Dermis microvascular lymphatic vessel endothelial cell (primary cell): ENCODE measurements at places on chromosomes 5 and 9. TPM values are rescaled to one million over a fixed set of nuclear protein-coding genes. Genes with fewer than 3 reads are reported as not detected.
A peak's percentile ranks its signal among the peaks of the same experiment; 100 is the strongest.

- no peak for DNase-seq
Measured at GRCh38 chr5:59246882-59247281, 646.6 kb downstream of the PDE4D start.

DNA sequence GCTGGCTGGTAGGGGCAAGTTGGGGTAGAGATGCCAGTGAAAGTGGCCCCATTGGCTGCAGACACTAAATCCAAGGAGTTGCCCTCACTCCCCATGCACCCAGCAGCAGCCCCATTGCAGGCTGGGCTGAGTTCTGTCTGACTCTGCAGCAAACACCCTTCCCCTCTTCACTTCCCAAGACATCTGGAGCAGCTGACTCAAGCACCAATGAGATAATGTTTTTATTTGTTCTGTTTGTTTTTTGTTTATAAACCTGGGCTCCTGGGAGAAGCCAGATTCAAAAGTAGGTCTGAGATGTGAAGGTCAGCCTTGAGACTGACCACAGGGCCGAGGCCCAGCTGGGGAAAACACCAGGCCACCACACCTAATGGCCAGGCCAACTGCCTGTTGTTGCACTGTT is 545.9 kb upstream of the KLF4 start:
- DNase-seq = no peak

DNA sequence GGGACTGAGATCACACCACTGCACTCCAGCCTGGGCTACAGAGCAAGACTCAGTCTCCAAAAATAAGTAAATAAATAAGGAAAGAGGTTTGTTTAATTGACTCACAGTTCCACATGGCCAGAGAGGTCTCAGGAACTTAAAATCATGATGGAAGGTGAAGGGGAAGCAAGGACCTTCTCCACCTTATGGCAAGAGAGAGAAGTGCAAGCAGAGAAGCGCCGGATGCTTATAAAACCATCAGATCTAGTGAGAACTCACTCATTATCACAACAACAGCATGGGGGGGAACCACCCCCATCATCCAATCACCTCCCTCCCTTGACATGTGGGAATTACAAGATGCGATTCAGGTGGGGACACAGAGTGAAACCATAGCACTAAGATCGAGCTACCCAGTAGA is 22.8 kb upstream of the RGMB start:
- DNase-seq = peak; percentile 17

- no peak for DNase-seq
Measured at GRCh38 chr5:14582797-14583137, 1.2 kb downstream of the OTULINL start.

DNA sequence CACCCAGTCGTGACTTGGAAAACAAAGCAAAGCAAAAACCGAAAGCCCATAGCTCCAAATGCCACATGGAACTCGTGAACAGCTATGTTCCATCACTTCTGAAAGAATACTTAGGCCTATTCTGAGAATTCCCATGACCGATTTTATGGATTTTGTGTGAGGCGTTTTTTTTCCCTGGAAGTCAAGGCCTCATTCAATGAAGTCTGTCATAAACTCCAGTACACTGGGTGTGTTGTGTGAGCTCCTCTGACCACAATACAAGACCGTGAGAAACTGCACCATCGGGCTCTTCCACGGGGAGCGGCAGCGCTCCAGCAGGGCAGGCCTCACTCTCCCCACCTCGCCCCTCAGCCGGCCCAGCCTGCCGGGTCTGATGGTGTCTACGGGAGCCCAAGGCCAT is 209.5 kb downstream of the FANCC start:
- DNase-seq = no peak

DNA sequence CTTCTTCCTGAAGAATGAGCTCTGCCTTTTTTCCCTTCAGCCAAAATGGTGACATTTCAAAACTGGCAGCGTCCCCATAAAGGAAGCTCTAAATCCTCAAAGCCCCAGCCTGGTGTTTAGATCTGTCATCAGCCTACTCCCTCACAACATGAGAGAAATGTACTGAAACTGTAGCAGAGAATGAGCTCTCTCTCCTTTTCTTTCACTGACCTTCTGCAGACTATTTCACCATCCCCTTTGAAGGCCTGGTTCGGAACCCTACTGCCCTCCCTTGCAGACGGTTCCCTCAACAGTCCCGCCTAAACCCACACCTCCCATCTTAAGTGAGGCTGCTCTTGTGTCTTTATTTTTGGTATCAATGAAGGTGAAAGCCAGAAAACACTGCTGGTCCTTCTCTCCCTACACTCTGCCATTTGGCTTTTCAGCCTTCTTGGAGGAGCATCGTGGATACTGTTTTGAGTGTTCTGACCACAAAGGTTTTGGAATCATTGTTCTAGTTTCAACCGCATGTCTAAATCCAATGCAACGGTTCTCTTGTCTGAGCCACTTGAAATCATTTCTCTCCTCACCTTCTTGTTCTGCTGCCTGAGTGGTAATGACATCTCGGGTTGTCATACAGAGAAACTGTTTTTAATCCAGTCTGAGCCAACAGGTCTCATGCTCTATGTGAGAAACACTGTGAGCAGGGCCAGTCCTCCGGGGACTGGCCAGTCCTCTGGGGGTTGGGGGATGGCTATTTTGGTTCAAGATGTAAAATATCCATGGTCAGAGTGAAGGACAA is 39.0 kb downstream of the ITK start:
- no peak for DNase-seq

DNA sequence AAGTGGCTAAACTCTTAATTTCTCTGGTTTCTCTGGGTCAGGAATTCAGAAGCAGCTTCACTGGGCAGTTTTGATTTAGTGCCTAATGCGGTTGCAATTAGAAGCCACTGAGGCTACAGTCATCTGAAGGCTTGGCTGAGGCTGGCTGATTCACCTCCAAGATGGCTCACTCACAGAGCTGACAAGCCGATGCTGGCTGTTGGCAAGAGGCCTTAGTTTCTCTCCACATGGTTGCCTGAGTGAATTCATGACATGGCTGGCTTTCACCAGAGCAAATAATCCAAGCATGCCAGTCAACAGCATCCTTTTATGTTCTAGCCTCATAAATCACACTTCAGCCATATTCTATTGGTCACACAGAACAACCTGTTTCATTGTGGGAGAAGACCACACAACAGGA is 2.8 kb upstream of the CDK7 start:
- no peak for DNase-seq

- DNase-seq = no peak
Measured at GRCh38 chr5:72463449-72464052, 43.7 kb downstream of the ZNF366 start.

The STPG3 gene
- not detected in 2 replicates for total RNA-seq

GRCh38 chr9:78680196-78680595 is 383.3 kb downstream of the PSAT1 start:
- no peak for DNase-seq

- DNase-seq = no peak
Measured at GRCh38 chr5:763397-763796, 21.1 kb downstream of the ZDHHC11B start.

The PCDHB7 gene
- 0.26 and 1.4 TPM in 2 replicates for total RNA-seq

- DNase-seq = no peak
Measured at GRCh38 chr5:95884511-95884910, 62.0 kb upstream of the GLRX start.

- DNase-seq = no peak
Measured at GRCh38 chr5:177134697-177135225, 1.2 kb downstream of the NSD1 start.

The PCDHGA9 gene
- total RNA-seq = 1.4 and 2.4 TPM in 2 replicates

- no peak for DNase-seq
Measured at GRCh38 chr9:69463497-69464068, 138.6 kb downstream of the ENTREP1 start.

GRCh38 chr9:135887021-135887507 is 20.3 kb downstream of the CAMSAP1 start:
- no peak for DNase-seq
